Activated naive CD8-positive, alpha-beta T cell treated with anti-CD3 and anti-CD28 coated beads, Interleukin-2, amount 50 U/mL, for 16 hours (primary cell): ENCODE measurements at places on chromosomes 16 and 17.

DNA sequence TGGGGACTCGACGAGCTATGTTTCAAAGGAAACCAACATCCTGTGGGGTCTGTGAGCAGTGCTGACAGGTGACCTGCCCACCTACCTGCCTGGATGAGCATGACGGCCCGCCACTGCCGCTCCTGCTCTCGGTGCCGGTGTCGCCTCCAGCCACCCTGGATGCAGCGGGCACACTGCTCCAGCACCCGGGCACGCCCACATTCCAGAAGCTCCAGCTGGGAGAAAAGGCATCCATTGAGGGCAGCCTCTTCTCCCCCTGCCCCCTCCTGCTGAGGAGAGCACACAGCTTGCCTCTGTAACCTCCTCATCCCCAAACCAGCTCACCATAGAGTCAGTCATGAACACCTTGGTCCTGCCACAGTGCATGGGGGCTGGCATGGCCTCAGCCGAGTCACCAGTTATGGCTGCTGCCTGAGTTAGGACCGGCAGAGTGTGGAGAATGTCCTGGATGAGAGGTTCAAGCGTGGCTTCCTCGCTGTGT is 14.3 kb downstream of the ZNHIT3 start:
- no peak for DNase-seq

DNA sequence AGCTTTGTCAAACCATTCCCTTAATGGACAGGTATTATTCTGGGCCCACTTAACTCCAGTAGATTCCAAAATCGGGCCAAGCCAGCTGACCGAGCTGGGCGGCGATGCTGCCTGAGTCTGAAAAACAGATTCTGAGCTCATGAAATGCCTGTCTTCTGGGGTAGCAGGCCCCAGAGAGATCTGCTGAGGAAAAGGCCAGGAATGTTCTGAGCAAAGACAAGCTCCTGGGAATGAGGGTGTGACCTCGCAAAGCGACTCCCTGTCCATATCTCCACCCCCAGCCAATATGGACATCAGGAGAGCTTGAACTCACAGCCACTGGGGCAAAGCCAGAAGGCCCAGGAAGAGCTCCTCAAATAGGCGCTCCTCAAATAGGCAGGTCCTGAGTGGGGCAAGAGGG is 23.7 kb downstream of the ZNF423 start:
- DNase-seq, result no peak

DNA sequence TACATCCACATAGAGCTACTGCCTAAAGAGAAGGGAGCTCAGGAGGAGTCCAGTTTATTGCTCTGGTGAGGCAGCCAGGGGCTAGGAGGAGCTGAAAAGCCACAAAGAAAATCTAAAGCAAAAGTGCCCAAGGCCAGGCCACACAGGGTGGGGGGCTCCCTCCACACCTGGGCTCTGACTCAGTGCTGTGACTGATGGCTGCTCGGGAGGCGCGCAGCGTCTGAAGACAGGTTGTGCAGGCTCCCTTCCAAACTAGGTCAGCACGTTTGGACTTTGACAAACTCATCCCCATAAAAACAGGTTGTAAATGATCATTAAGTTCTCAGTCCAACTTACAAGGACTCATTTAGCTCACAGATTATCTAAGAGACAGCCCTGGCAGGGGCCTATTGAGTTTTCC is 22.2 kb upstream of the LCMT1 start:
- DNase-seq, result no peak

DNA sequence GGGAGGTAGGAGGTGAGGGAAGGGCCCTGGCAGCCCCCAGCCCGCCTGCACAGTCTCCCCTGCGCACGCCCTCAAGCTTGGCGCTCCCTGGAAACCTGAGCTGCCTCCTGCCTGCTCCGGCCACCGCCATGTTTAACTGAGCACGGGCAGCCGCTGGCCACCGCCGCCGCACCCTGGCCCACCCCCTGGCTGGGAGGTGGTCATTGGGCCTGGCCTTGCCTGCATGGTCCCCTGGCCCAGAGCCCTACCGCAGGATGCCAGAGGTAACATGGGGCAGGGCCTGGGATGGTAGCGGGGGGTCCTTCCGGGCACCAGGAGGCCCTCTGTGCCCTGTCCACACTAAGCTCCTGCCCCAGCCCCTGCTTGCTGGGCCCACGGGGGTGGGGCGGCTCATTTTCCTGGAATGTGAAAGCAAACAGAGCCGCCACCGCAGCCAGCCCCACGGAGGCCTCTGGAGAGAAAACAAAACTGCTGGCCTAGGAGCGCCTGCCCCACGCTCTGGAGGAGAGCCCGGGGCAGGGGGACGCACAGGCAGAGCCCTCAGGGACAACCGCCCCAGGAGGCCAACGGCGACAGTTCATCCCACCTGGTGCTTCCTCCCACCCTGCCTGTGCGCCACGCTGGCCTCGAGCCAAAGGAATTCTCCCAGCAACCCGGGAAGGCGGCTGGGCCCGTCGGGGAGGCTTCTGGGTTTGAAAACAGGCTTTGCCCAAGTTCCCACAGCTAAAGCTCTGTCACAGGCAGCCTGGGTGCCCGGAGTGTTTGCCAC is 8.9 kb downstream of the NHERF2 start:
- DNase-seq, result no peak

- DNase-seq, result no peak
Observed at GRCh38 chr16:83743241-83743640, 64.5 kb upstream of the HSBP1 start.

- no peak for DNase-seq
Observed at GRCh38 chr16:84722068-84722467, 22.3 kb downstream of the USP10 start.

DNA sequence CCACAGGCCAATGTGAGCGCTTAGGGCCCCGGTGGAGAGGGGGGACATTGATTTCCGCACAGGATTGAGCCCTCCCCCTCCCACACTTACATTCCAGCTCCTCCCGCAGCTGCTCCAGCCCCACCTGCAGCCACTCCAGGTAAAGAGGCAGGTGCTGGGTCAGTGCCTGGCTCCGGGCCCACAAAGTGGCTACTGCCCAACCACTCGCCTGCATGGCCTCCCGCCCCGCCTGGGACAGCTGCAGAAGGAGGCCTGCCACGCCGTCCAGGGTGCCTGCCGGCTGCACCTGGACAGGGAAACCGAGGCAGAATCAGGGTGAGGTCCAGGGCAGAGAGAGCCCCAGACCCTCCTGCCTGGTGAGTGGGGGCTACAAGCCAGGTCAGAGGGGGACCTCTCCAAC is 46.3 kb downstream of the RMI2 start:
- DNase-seq, result no peak

- DNase-seq, result no peak
Observed at GRCh38 chr17:50799582-50799981, 32.3 kb upstream of the ANKRD40CL start.

GRCh38 chr17:75011401-75012095 is 922 bp upstream of the MRPL58 start:
- DNase-seq, result no peak

DNA sequence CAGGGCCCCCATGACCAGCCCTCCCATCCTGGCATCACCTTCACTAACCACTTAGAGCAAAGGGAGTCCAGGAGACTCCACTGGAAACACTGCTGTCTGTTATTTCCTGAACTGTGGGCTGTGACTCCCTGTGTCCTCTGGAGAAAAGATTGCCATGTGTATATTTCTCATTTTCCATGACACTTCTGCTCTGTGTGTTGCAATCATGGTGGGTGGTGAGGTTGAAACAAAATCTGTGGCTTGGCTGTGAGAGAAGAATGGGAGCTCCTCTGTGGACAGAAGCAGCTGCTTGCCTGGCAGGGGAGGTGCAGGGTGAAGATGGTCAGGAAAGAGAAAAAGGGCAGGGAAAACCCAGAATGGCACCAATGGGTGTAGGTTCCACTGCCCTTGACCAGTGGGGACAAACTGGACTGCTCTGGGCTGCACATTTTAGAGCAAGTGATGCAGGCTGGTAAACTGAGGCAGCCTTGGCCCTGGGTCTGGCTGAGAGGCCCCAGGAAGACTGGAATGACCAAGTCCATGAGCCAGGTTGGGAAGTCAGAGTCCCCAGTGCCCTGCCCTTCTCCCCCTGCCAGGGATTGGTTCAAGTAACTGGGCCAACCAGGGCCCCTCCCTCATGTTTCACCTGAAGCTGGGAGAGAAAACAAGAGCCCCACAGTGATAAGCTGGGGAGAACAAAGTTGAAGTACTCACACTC is 314.3 kb downstream of the C16orf95 start:
- no peak for DNase-seq

- no peak for DNase-seq
Observed at GRCh38 chr16:53664724-53665345, 38.8 kb downstream of the RPGRIP1L start.

- no peak for DNase-seq
Observed at GRCh38 chr17:29697371-29697770, 74.7 kb upstream of the CORO6 start.

GRCh38 chr16:47705266-47705665 is 244.1 kb downstream of the PHKB start:
- no peak for DNase-seq

DNA sequence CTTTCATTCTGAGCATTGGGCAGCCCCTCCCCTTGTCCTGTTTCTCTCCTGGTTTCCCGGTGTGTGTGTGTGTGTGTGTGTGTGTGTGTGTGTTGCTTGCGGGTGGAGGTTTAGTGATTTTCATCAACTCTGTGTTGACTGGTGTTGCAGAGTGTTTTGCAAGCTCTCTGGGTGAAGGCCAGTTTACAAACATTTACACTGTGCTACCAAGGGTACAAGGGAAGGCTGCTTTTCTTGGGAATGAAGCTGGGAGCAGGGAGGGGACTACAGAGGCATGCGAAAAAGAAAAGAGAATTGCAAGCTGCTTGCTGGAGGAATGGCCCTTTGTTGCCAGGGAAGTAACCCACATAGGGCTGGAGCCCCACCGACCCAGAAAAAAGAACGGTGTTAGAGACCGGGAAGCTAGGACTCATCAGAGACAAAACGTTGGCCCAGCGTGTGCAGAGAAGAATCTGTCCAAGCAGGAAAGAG is 29.6 kb downstream of the HS3ST3B1 start:
- no peak for DNase-seq

DNA sequence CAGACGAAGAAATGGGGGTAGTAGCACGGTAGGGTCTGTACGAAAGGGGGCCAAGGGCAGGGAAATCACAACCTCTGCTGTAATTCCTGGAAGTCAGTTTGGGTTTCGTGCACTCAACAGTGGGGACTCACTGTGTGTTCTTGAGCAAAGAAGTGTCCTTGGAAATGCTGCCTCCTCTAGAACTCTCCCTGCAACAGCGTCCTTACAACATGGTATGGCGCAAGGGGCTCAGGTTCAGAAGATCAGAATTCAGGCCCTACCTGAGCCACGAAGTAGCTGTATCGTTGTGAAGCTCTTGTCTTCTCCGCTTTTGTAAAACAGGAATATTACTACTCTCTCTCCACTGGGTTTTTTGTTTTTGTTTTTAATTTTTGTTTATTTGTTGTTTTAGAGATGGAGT is 106.2 kb upstream of the CLEC3A start:
- DNase-seq, result no peak

DNA sequence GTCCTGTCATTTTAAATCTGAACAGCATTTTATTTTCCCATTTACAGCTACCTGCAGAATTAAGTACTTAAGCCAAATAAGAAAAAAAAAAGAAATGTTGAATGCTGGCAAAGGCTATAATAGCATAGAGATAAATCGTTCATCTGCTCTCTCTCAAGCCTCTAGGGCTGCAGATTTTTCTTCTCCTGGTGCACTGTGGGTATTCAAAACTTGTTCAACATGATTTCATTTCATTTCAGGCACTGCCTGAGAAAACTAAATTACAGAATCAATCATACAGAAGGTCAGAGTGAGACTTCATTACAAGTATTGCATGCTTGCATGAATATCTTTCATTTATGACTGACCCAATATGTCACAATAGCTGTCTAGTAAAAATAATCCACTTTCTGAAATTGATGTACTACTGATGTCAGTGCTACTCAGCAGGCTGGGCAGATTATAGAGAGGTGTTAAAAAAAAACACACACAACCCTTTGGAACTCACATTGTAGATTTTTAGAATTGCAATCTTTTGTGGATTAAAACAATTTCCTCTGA is 86.2 kb downstream of the TOX3 start:
- no peak for DNase-seq

DNA sequence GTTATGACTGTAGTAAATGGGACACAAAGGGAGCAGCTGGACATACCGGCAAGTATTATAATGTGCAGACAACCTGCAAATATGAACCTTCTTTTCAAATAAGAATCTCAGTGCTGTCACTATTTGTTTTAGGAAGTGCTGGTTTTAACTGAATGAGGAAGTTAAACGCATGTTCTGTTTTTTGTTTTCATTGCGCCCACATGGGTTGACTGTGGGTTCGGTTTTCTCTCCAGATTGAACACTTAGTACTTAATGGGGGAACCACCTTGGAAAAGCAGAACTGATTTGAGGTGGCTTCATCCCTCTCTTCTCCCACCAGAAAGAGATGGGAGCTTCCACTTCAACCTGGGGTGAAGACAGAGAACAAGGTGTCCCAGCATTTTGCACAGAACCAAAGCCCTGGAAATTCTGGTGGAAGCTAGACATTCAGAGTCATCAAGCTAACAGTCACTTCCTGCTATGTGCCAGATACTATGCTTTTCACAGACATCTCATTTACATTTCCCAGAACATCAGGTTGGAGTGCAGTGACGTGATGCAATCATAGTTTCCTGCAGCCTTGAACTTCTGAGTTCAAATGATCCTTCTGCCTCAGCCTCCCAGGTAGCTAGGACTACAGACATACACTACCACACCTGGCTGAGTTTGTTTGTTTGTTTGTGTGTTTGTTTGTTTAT is 149.8 kb downstream of the CDH13 start:
- DNase-seq, result no peak

DNA sequence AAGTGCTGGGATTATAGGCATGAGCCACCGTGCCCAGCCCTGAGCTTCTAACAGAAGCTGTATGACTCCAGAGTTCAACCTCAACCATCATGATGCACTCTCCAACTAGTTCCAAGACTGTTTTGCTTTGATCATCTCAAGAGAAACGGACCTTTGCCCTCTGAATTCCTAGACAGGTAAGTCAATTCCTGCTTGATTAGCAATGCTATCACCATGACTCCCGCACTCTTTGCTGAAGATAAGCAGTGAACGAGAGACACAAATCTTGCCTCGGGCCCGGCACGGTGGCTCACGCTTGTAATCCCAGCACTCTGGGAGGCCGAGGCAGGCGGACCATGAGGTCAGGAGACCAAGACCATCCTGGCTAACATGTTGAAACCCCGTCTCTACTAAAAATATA is 22.2 kb downstream of the ANKFY1 start:
- no peak for DNase-seq

DNA sequence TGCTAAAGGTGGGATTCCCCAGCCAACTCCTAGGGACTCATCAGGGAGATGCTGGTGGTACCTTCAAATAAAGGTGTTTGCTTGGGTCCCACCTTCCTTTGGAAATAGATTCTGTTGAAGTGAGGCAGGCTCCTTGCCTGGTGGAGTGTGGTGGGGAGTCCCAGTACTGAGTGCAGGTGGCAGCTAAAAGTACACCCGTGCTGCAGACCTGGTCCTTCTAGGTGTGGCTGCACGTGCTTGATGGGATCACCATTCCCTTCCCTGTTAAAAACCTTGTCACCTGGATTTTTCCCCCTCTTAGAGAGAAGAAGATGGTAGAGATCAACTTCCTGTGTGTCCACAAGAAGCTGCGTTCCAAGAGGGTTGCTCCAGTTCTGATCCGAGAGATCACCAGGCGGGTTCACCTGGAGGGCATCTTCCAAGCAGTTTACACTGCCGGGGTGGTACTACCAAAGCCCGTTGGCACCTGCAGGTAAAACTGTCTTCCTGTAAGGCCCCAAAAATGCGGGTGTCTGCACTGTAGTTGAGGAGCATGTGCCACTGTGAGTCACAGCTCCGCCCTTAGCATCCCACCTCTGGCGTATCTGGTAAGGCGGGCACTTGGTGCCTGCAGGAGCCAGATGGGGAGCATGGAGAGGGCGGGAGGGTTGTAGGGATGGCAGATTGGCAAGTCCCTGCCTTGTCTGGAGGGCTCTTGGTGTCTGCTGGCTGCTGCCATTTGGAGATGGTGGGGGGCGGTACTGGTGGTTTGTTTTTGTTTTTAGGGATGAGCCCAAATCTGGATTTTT is 34.0 kb downstream of the PLCD3 start:
- DNase-seq, result no peak
